NCI-H526 (cell line): ENCODE measurements at places on chromosomes 7 and 10.

DNA sequence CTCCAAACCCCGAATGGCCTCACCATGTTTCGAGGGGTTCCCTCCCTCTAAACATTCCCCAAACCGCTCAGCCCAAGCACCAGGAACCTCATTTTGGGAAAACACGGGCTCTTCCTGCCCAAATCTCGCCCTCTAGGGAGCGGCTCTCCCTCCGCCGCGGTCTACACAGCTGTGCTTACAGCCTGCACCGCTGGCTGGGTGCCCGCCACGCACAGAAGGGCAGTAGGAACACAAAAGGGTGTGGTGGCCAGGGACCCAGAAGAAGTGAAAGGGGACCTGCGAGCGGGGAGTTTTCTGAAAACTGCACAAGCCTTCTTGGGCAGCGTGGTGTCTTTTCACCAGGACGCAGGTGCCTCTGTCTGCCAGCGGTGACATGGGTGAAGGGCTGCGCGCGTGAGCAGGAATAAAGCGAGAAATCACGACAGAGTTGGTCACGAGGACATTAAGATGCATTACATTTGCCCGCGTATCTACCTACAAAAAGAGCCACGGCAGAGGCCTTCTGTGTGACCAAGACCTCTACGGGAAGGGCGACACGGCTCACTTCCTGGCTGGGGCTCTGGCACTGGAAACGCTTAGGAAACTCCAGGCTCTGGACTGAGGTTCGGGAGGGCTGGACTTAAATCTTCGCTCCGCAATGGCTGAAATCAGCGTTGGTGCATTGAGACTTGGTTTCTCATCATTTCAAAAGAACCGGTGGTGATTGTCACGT is 171.7 kb downstream of the LSM5 start:
- DNase-seq: no peak

DNA sequence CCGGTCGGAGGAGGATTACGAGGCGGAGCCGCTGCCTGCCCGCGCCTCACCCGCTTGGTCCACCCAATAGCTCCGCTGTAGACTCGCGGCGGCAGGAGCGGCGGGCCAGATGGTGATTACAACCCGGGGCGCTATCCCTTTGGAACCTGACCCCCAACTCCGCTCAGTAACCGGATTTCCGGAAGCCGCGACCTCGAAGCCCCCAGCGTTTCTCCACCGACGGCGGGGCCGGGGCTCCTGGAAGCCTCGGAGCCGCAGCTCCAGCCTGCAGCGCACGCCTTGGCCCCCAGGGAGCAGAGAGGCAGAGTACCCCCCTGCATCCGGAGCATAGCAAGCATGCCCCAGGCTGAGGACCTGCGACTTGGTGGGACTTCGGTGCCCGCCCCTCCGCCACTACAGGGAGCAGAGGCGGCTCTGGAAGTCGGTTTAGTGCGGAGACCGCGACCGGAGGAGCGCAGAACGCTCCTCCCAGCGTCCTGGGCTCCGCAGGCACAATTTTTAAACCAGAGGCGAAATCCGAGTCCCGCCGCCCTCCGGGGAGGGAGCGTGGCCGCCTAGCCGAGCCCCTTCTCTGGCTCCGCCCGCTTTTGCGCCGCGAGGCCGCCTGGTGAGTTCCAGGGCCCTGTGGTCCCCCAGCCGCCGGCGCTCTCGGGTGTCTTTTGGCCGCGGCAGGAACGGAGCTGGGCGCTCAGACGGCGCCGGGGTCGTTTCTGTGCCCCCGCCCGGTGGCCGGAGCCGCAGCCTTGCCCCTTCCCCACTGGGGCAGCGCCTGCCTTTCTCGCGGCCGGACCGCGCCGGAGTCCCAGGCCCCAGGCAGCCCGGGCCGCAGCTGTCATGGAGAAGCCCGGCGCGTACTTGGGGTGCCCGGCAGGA is 28.2 kb upstream of the BMS1 start:
- no peak for DNase-seq

GRCh38 chr7:36285276-36285675 is 104.4 kb upstream of the ANLN start:
- no peak for DNase-seq

DNA sequence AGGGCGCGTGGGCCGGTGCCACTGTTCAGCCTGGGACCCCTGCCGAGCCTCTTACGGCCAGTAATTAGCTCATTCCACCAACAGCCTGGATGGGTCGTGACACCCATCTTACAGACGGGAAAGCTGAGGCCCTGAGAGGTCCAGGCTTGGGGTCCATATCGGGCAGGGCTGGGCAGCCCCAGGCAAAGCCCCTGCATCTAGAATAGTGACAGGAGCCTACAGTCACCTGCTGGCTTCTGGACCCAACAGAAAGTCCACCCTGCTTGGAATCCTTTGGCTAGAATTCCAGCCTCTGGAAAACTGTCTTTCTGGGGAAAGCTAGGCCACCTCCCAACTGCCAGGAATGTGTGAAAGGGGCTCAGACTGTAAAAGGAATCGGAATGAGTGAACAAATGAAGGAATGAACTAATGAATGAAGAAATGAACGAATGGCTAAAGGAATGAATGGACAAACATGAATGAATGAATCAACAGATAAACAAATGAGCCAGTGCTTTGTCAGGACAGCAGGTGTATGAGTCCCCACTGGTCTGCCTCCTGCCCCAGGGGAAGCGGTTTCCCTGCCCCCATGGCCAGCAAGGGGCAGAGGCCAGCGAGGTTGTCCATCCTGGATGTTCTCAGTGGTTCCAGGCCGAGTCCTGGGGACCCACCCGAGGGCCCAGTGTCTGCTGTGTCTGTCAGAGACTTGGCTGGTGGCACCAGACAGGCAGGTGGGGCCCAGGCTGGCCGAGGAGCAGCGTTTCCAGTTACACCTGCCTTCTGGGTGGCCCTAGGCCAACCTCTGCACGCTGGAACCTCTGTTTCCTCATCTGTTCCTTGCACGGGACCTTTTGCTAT is 24.1 kb upstream of the PDGFA start:
- no peak for DNase-seq

DNA sequence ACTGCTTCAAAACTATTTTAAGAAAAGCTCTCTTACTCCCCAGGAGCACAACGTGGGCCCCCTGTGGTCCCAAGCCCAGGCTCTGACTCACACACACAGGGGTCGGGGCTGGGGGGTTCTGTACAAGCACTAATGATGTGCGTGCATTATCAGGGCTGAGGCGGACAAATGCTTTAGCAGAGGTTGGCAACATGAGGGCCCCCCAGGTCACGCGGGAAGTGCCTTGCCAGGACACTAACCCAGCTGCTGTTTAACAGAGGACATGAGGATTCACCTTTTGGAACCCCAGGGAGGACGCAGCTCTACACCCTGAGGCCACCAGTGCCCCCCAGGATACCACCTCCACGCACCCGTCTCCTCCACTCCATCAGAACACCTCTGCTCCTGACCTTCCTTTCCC is 342.8 kb downstream of the DNAJB6 start:
- DNase-seq: no peak

DNA sequence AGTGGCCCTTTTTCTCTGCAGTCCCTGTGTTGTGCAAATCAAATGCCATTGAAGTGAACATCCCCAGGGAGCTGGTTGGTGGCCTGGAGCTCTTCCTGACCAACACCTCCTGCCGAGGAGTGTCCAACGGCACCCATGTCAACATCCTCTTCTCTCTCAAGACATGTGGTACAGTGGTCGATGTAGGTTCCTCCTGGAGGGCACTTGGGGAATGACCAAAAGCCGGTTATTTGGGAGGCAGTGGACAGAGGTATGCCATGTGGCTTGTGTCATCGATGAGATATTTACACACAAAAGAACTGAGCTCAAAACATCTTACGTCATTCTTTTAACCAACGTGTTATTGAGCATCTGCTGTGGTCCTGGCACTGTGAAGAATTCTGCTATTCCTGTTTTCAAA is 19.7 kb downstream of the OIT3 start:
- DNase-seq: no peak

GRCh38 chr7:411677-412312 is 107.9 kb downstream of the PDGFA start:
- DNase-seq: peak; percentile 35

DNA sequence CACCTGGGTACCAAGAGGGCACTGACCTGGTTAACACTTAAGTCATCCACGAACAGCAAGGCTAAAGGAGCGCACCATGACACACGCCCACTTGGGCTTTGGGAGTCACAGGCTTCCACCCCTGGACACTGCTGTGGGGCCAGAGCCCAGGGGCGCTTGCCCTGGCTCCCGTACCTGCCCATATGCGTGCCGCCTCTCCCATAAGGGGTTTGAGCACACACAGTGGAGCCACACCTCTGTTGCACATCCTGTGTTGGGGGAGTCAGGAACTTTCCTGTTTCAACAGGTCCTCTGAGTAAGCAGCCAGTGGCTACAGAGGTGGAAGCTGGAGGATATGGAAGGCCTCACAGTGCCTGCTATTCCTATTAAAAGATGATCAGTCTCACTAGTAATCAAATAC is 152.0 kb downstream of the REEP3 start:
- no peak for DNase-seq

GRCh38 chr10:14664345-14664744 is 110.4 kb downstream of the FAM107B start:
- DNase-seq: no peak

- no peak for DNase-seq
These were observed 4.4 kb downstream of the BICC1 start for GRCh38 chr10:58517081-58517480.

- DNase-seq: no peak
These were observed 88.5 kb upstream of the LRRTM3 start for GRCh38 chr10:66837335-66837734.

DNA sequence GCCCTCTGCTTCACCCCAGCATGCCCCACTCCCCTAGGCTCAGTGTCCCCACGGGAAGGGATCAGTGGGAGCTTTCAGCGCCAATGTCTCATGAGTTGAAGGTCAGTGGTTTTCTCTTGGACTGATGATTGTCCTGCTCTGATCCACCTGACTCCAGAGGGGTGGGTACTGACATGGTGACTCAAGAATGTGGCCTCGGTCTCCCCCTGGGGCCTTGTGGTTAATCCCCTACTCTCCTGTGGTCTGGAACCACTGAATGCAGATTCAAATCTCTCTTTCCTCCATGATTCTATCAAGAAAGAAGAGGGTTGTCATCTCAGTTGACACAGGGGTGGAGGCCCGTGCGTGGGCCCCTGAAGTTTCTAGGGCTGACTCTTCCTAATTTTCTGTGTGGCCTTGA is 176.9 kb downstream of the RPS24 start:
- no peak for DNase-seq

DNA sequence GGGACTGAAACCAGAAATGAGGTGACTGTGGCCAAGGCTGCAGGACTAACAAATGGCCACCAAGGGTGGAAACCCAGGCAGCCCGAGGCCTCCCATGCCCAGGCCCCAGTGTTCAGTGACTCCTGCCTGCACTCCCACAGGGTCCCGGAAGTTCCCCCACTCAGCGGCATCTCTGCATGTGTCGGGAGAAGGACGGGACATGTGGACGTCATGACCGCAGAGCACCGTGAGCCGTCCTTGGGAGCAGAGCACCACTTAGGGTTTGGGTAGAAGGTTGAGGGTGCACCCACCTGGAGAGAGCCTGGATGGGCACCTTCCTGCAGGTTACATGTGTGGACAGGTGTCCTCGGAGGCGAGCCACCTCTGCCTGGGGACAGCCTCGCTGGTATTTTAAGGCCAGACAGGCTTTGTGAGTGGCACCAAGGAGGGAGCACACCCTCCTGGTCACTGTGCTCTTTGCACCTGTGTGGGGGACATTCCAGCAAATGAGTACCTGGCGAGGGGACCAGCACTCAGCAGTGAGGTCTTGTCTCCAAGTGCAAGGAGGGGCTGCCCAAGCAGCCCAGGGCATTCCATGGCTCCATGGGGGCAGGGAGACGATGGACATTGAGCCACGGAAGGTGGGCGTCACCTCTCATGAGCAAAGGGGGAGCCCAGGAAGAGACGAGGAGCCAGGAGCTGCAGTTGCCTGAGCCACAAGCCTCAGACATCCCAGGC is 95.3 kb upstream of the TCERG1L start:
- DNase-seq: no peak

DNA sequence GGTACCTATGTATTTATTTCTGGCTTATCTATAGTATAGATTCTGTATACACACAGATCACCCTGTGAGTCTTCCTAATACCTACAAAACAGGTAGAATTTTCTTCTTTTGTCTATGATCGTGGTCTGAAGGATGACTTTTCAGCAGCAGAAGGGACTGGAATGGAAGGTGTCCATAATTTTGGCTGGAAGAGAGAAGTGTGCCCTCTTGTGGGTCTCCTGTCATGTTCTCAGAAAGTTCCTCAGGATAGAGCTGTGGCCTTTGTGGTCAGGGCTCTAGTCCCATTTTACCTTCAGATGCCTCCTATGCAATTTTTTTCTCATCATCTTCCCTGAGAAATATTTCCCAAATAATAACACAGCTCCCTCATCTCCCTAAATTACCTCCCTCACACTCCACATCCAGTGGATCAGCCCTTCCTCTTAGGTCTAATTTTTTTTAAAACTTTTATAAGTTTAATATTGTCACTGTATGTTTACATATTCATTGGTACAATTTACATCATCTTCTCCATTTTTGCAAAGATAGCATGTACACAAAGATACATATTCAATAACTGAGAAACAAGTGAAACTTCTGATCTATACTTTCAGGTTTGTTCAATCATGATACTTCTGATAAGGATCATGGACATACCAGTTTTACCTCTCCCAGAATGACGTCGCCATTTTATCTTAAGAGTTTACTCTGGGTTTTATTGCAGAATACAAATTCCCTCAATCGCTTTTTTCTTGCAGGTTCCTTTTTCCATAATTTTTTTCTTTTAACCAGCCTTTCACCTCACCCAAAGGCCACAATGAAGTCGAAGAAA is 112.7 kb downstream of the REEP3 start:
- DNase-seq: peak; percentile 24

GRCh38 chr7:153447011-153447410 is 605.2 kb upstream of the DPP6 start:
- no peak for DNase-seq

GRCh38 chr10:89403043-89403442 is 10.6 kb downstream of the IFIT1 start:
- DNase-seq: no peak

GRCh38 chr7:19352305-19352695 is 207.1 kb upstream of the FERD3L start:
- DNase-seq: no peak

GRCh38 chr7:125465527-125465926 is 535.9 kb upstream of the POT1 start:
- DNase-seq: no peak

- no peak for DNase-seq
These were observed 6.6 kb downstream of the CHCHD2 start for GRCh38 chr7:56099653-56100052.

GRCh38 chr7:101729241-101729883 is 88.1 kb upstream of the CUX1 start:
- DNase-seq: no peak

- DNase-seq: no peak
These were observed 125.2 kb downstream of the CCDC3 start for GRCh38 chr10:12876266-12876665.

- no peak for DNase-seq
These were observed 2.4 kb downstream of the NYAP1 start for GRCh38 chr7:100486111-100486636.
